D721Med (cell line): ENCODE measurements at places on chromosomes 6 and 20.

DNA sequence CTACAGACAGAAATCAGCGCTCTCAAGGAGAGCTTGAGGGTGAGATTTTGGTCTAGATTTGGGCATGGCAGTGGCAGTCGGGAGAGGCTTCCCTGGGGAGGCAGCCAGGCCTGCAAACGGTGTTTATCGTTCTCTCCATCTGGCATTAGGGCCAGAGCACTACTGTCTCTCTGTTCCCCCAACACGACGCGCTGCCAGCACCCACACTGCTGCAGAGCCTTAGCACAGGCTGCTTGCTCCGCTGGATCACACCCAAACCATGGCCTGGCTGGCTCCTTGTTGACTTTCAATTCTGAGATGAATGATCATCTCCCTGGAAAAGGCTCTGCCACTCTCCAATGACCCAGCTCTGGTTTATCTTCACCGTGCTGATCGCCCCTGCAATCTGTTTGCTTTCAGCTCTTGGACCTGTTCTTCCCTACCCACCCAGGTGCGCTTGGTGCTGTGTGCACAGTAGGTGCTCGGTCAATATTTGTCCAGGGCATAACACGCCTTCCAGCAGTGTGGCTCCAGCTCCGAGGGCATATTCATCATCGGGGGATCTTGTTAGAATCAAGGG, 106.1 kb downstream of the TFAP2C start:
- DNase-seq, result no peak

- DNase-seq, result no peak
Measured at GRCh38 chr6:170476360-170476759, 76.7 kb downstream of the PSMB1 start.

GRCh38 chr20:54293526-54293925, 85.6 kb downstream of the PFDN4 start:
- no peak for DNase-seq

DNA sequence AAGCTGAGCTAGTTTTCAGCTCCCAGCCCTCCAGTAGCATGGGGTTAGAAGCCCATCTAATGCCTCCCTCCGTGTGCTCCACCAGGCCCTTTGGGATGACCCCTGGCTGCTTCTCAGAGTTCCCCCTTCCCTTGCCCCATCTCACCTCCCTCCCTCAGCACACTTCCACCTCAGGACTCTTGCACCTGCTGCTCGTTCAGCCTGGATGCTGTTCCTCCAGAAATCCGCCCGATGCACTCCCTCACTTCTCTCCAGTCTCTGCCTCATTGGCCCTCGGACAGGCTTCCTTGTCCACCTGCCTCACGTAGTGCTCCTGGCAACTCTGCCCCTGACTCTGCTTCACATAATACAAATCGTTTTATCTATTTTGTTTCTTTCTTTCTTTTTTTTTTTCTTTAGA, 26.8 kb downstream of the FGD2 start:
- DNase-seq, result no peak

DNA sequence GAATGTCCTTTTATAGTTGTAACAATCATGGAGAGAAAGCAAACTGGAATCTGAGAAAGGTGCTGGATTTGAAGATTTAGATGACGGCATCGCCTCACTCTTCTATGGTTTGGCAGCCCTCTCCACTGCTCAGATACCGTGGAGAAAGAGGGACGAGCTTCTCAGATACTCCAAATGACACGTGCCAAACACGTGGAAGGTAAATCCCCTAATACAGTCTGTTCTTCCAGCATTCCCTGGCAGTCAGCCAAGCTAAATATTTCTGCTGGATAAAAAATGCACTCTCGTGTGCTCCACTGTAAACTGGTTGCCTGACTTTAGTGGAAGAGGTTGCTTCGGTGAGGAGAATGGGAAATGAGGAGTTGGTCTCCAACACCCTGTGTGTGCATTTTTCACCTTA, 16.7 kb upstream of the PRDM1 start:
- DNase-seq, result no peak

GRCh38 chr20:32551693-32552092, 33.4 kb downstream of the NOL4L start:
- DNase-seq, result no peak

DNA sequence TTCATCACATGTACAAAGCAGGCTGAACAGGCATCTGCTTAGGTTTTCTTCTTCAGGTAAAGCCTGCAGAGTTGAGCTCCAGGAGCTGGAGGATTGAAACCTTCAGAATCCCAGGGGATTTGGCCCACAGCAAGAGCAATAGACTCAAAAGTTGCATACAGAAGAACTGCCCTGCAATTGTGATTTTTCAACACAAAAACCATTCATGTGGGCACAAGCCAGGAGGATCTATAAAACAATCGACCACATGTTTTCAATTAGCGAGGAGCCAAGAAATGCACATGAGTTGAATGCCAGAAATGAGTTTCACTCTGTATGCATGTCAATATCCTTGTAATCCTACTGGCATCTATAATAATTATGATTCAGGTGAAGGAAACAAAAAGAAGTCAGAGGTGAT, 576.4 kb downstream of the HDGFL1 start:
- DNase-seq, result no peak

DNA sequence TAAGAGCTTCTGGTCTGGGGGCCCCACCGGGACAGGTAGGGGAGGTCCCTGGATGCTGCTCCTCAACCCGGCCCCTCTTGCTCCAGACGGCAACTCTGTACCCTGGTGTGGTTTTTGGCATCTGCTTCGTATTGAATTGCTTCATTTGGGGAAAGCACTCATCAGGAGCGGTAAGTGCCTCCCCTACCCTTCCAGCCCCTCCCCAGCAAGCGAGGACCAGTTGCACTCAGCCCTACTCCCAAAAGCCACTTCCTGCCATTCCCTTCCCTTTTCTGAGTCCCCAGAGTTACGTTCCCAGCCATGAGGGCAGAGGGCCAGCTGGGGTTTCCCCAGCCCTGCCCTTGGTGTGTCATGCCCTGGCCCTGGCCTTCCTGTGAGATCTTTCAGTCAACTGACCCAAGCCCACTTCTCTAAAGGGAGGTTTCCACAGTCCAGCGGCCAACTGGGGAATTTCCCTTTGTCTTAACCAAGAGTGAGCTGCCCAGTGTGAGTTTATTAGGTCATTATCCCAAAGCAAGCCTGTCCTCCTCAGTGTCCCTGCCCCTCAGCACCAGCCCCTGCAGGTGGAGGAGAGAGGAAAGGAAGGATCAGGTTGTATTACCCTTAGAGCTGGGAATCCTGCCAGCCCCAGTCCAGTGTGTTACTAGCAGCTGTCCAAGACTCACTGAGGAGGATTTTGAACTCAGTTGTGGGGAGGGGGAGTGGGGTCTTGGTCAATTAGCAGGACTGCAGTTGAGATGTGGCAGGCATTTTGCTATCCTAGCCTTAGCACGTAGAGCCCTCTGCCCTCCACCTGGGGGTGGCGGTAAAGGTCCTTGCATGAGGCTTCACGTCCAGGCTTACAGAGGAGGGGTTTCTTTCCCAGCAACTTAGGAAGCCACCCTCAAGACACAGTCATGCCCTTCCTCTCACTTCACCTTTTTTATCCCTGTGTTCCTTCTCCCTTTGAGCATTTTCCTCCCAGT, 45.8 kb downstream of the TM9SF4 start:
- no peak for DNase-seq

- no peak for DNase-seq
Measured at GRCh38 chr6:20927130-20927860, 393.0 kb downstream of the CDKAL1 start.

- DNase-seq, result no peak
Measured at GRCh38 chr6:11712760-11713159, 65.8 kb downstream of the ADTRP start.

DNA sequence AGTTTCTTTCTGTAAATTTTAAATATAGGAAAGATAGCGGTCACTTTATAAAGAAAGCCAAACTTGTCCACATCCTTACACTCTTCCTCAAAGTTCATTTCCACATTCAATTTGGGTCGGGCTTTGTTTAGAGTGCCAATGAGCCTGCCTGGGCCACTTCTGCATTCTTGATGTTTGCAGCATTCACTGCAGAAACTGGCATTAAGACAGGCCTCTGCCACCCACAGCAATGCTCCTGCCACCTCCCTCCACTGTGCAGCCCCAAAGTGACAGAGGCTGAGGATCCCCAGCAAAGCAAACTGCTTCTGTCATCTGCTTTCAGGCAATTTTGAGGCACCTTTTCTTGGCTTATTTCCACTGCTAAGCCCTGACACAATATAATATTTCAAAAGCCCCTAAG, 61.2 kb downstream of the TNFAIP3 start:
- no peak for DNase-seq

DNA sequence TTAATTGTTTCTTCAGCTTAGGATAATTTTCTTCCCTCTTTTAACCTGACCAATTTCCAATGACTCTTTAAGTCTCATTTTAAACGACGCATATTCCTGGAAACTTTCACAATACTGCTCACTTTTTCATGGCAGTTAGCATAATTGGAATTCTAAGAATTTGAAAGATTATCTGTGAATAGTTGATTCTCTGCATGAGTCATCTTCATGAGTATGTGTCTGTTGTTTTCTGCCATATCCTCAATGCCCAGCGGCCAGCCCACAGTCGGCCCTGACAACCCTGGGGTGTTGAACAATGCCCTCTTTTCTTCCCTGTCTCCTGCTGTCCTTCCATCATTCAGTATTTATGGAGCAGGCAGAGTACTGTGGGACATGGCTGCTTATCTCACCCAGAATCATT, 554.2 kb downstream of the CDH26 start:
- DNase-seq, result no peak

- DNase-seq, result peak; percentile 90
Measured at GRCh38 chr20:46174469-46175126, 56.5 kb downstream of the CD40 start.

DNA sequence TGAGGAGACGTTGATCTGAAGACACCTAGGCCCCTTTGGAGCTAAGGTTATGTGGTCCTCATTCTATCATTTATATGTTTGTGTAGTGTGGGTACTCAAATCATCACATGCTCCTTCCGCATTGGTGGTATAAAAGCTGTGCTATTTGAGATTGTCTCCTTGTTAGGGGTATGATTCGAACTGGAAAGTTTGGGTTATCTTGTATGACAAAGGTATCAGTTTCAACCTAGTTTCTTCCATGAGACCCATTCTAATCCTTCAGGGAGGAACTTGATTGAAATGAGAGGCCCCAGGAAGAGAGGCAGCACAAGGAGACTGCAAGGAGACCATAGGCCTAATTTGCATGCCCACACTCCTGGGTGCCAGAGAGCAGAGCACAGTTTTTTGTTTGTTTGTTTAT, 104.2 kb upstream of the TIAM2 start:
- DNase-seq, result no peak

DNA sequence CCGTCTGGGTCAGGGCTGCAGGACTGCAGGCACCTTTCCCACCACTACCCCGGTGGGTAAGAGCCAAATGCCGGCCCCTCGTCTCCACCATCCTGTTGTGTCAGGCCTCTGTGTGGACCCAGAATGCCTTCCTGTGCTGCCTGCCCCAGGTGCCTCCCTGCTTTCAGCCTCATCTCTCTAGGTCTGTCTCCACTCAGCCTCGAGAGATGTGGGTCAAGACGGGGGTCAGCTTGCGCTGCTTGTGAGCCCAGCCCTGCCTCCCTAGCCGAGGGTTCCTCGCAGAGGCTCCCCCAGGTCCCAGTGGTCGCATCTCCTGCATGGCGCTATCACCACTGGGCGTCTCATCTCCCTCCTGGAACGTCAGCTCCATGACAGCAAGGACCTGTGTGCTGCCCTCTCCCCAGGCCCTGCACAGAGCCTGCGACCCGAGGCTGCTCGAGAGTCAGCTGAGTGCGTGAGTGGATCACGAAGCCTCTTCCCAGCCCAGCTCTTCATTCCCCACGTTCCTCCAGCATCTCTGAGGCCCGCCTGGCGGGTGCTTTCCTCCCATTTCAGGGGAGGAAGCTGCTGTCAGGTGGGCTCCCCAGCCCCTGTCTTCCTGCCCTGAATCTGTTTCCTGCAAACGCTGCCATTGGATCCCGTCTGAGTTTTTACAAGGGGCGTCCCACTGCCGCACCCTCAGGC, 38.7 kb upstream of the ZBP1 start:
- peak; percentile 16 for DNase-seq

DNA sequence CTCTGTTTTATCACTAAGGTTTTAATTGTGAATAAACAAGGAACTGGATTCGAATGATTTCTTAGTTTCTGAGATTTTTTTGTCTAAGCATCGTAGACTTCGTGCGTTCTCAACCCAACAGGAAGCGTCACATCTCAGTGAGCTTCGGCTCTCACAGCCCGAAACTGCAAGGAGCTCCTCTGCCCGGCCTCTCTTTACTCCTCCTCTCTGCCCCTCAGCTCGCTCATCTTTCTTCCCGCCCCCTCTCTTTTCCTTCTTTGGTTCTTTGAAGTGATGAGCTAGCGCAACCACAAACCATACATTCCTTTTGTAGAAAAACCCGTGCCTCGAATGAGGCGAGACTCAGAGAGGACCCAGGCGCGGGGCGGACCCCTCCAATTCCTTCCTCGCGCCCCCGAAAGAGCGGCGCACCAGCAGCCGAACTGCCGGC, 480 bp upstream of the NT5E start:
- DNase-seq, result no peak

DNA sequence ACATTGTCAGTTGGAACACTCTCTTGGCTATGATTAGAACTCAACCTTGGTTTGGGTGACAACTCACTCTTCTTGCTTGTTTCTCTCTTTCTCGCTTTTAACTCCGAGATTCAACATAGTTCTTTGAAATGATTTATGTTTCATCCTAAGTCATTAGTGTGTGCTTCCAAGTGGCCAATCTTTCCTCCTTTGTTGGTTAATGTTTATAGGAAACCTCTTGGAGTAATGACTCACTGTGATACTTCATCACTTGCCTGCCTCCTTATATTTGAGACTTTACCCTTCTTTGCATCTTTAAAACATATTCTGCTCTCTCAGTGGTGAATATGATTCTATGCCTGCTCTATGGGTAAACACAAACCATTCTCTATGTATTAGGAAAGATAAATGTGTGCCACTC, 279.7 kb upstream of the FLRT3 start:
- no peak for DNase-seq

DNA sequence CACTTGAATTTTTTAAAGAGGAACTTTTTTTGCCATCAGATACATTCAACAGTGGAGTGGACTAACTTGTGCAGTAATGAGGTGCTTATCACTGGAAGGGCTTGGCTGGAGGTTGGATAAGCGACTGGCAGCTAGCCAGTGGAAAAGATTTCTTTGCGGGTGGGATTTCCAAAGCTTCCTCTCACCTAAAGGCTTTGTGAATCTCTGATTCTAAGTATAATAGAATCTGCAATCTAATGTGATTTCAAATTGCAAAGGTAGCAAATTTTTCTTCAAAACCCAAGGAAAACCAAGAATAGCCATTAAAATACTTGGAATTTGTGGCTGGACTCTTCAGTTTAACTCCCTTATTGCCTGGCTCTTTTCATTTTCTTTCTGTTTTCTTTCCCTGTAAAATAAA, 460.4 kb upstream of the MARCKS start:
- no peak for DNase-seq

GRCh38 chr6:15500078-15500740, 162.6 kb downstream of the DTNBP1 start:
- no peak for DNase-seq
